ENCODE measurements at places on chromosomes 2 and 18.

DNA sequence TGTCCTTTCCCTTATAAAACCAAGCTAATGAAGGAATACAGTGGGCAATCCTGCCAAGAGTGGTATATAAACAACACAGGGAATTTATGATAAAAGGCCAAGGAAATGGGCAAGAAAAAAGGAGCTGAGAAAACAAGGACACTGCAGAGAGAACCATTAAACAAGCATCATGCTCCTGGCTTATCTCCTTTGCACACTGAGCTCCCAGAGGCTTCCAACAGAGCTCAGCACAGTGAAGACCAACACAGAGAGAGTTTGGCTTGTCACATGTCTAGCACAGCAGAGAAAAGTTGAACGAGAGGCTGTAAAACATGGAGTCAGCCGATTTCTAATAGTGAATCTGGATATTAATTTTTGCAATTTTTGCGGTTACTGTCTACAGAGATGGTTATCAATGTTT is 68.0 kb upstream of the KLF7 start:
- no peak for DNase-seq

GRCh38 chr2:95158891-95159619 is 593 bp downstream of the ZNF514 start:
- DNase-seq: no peak

- DNase-seq: no peak
Observed at GRCh38 chr2:33810046-33810835, 211.1 kb upstream of the FAM98A start.

GRCh38 chr2:47497843-47498460 is 95.0 kb downstream of the MSH2 start:
- no peak for DNase-seq

DNA sequence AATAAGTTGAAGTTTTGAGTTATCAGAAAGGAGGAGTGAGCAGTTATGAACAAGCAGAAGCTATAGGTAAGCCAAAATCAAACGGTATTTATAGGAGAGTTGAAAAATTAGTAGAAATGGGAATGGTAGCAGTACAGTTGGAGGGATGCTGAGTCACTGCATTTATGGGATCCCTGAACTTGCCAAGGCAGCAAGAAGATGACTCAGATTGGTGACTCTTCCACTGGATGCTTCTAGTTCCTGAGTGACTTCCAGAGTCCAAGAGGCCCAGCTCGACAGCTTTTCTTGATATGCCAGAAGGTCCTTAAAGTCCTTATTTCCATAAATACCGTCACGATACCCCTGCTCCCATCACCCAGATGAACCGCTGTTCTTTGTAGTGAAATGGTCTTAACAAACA is 31.1 kb upstream of the ACTR3 start:
- DNase-seq: no peak

GRCh38 chr18:77658299-77658662 is 408.6 kb downstream of the GALR1 start:
- DNase-seq: no peak

DNA sequence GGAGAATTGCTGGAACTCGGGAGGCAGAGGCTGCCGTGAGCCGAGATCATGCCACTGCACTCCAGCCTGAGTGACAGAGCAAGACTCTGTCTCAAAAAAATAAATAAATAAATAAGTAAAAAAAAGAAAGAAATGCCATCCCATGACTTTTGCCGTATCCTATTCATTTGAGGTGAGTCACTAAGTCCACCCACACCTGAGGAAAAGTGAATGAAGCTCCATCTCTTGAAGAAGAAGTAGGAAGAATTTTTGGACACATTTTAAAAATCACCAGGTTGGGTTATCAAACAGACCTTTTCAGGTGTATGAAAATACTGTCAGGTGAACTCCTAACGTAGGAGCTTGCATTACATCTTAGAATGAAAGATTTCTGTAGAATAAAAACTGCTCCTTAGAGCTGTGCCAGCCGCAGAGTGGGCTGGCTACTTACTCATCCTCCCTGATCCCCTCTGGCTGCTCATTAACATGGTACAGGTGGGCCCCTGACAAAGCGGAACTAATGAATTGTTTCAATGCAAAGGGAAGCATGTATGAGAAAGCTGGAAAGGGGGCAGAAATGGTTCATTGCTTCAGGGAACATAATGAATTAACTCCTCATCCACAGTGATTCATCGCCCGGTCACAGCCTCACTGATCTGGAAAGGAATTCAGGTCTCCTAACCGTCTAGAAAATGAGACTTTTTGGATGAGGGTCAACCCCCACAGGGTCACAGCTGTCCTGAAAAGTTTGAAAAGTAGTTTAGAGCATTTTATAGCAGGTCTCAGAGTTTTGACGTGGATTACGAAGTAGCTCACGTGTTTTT is 191.4 kb downstream of the SPP2 start:
- DNase-seq: no peak

GRCh38 chr2:174621323-174621722 is 23.7 kb upstream of the WIPF1 start:
- DNase-seq: no peak

DNA sequence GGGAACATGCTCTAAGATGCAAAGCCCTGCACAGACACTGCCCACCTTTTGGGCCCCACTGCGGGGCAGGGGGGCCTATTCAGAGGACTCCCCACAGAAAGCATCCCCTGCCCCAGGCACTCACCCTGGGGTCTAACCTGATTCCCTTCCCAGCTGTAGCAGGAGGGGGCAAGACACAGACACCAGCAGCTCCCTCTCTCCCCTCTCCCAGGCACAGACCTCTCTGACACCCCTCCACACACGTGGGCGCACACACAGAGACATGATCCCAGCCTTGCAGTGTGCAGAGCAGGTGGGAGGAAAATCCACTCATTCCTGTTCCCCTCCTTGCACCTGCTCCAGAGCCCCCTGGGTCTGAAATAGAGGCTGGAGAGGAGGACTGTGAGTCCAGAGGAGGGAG is 10.7 kb downstream of the TNS1 start:
- DNase-seq: no peak

All from NCI-H1417 treated with DMSO at 0.1 percent for 48 hours (cell line).